CD4-positive, alpha-beta T cell treated with Interleukin-6 at 100 ng/mL for 8 hours (primary cell): ENCODE measurements at places on chromosomes 2 and 18.
A peak's percentile ranks its signal among the peaks of the same experiment; 100 is the strongest.

DNA sequence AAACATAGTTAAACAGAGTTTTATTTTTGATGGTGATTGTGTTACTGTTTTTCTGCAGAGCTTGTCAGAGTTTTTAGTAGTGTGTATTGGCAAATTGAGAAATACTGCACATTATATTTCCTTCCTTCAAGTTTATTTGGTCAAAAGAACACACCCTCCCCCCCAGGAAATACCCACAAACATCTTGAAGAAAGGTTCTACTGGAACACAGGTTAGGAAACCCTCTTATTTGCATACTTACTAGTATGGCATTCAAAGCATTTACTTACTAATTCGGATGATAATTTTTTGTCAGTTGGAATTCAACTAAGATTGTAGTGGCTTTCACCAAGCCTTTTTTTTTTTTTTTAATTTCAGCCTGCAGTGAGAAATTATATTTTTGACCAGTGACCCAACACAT, 9.1 kb downstream of the CAB39 start:
- DNase-seq: peak; percentile 46

DNA sequence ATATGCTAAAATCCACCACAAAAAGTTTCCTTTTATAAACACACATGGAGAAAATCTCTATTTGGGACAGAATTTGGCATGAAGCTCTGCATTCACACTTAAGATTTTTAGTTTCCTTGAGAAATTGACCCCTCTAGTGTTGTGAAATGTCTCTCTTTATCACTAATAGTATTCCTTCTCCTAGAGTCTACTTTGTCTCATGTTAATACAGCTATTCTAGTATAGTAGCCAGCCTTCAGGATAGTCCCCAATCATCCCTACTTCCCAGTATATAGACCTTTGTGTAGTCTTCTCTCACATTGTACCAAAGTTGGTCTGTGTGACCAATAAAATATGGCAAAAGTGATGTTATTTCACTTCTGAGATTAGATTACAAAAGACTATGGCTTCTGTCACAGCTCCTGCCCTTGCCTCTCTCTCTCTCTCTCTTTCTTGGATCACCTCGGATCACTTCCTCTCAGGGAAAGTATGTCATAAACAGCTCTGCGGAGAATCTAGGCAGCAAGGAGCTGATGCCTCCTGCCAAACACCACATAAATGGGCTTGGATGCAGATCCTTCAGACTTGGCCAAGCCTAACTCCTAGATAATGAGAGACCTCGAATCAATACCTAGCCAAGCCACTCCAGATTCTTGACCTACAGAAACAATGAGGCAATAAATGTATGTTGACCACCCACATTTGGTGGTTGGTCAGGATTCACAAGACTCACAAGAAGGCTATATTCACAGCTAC, 59.7 kb upstream of the NABP1 start:
- no peak for DNase-seq

GRCh38 chr2:191573216-191573615, 104.7 kb upstream of the NABP1 start:
- DNase-seq: no peak

- no peak for DNase-seq
These were observed 227.5 kb upstream of the FOSL2 start for GRCh38 chr2:28165087-28165635.

DNA sequence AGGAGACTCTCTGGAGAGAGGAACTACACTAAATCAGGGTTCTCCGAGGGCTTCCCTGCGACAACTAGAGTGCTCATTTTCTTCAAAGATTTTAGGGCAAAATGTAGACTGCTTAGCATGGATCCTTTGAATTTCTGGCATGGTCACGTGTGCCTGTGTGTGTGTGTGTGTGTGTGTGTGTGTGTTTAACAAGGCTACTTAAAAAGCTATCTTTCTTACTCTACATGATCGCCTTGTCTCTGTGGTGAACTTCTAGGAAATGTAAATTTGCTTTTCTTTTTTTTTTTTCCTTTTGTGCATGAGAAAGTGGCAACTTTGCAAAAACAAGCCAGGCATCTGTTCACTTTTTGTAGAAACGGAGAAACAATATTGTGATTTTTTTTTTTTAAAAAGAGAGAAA, 43.9 kb downstream of the SOX11 start:
- no peak for DNase-seq

DNA sequence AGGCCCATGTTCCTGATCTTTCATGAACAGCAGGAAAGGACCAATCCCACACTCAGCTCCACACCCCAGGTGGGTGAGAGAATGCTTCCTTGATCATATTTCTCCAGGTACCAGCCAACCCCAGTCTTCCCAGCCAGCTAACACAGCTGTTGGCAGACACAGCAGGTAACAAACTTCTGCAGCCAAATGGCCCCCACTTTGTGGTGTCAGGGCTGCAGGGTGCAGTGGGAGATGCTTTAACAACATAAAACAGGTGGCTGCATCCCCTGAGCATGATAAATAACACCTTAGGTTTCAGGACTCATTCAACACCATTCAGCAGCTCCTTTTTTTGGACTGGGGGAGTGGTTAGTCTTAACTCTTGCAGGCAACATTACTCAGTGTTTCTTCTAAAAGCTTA, 76.7 kb upstream of the ACAA2 start:
- no peak for DNase-seq

- no peak for DNase-seq
These were observed 307.8 kb downstream of the CYP26B1 start for GRCh38 chr2:71839826-71840225.

GRCh38 chr2:235534678-235535422, 41.0 kb downstream of the AGAP1 start:
- no peak for DNase-seq

GRCh38 chr2:31319406-31320175, 85.6 kb downstream of the EHD3 start:
- peak; percentile 36 for DNase-seq

- DNase-seq: no peak
These were observed 296.0 kb upstream of the MC4R start for GRCh38 chr18:60668583-60668982.

GRCh38 chr2:21945658-21946057, 821.9 kb downstream of the TDRD15 start:
- DNase-seq: no peak

- DNase-seq: no peak
These were observed 673 bp downstream of the CENPO start for GRCh38 chr2:24793761-24794435.

GRCh38 chr2:70767079-70767698, 811 bp downstream of the ADD2 start:
- DNase-seq: no peak

DNA sequence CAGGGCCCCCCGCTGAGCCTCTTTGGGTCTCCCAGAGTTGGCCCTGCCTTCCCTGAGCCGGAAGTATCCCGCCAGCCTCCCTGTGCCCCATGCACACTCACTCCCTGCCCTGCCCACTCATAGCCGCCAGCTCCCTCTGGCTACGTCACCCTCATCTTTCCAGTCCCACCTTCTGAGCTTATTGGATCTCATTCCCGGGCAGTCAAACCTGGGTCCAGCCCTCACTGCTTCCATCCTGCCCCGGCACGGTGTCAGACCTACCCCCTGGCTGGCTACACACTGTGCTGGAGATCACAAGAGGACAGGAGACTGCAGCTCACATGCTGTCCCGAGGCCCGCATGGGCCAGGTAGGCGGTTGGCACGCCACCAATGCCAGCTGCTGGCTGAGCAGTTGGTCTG, 147.2 kb downstream of the ASB1 start:
- DNase-seq: no peak

- DNase-seq: no peak
These were observed 69.3 kb downstream of the LBH start for GRCh38 chr2:30300456-30301221.

GRCh38 chr2:231672617-231673347, 35.5 kb upstream of the PTMA start:
- no peak for DNase-seq

DNA sequence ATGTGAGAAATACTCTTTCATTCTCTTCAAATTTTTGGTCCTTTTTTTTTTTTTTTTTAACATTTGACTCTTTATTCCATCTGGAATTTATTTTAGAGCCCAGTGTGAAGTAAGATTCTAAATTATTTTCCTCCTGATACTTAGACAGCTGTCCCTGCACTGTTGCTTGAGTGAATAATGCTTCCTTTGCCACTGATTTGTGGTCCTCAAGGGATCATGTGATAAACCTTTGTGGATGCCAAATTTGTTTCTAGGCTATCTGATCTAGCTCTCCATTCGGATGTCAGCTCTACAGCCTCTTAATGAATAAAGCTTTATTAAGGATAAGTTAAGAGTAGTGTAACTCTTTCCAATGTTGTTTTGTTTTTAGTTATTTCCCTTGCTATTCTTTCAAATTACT, 142.3 kb downstream of the SMAD7 start:
- no peak for DNase-seq

DNA sequence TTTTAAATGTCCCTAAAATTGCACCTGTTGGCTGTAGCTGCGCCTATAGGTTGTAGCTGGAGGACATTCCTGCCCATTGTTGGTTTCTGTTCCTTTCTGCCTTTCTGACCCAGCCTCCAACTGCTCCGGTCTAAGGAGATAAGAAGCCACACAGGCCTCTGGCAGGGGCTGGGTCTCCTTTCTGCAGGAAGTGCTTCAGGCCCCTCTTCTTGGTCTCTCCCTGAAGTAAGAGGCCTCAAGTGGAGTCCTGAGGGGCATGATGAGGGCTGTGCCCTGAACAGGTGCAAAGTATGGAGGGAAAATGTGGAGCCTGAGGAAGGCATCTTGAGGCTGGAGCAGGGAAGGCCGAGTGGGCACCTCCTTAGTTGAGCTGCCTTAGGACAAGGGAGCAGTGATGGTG, 10.4 kb upstream of the SFTPB start:
- no peak for DNase-seq

DNA sequence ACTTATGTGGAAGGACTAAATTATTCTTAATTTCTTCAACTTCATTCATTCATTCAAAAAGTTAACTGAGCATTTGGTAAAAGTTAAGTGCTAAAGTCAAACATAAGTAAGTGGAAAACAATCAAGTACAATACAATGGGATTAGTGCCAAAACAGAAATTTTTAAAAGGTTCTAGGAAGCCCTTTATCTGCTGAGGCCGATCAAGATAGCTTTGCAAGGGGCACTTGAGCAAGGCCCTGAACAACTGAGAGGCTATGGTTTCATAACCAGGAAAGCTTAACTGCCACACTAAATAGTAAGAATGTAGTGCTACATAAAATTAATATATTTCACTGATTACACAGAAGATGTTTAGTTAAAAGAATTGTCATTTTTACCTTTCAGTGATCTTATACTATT, 76.5 kb downstream of the NOL10 start:
- no peak for DNase-seq

GRCh38 chr2:107323946-107324565, 438.1 kb upstream of the ST6GAL2 start:
- DNase-seq: no peak

GRCh38 chr2:149040451-149040850, 2.0 kb downstream of the LYPD6B start:
- peak; percentile 13 for DNase-seq

DNA sequence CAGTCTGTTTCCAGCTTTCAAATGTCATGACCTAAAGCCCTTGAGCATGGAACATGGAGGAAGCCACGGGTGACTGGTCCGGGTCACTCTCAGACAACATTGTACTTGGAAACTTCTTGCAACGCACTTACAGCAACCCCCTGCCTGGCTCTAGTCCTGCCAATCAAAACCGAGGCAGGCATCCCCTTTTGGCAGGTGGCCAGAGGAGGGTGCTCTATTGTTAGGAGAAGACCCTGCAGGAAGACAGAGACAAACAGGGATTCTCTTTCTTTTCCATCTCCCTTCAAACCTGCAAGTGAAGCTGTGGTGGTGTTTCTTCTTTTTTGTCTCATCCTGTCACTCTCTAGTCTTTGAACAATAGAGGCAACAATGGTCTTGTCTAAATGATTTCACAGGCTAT, 667.2 kb downstream of the ZEB2 start:
- DNase-seq: no peak

DNA sequence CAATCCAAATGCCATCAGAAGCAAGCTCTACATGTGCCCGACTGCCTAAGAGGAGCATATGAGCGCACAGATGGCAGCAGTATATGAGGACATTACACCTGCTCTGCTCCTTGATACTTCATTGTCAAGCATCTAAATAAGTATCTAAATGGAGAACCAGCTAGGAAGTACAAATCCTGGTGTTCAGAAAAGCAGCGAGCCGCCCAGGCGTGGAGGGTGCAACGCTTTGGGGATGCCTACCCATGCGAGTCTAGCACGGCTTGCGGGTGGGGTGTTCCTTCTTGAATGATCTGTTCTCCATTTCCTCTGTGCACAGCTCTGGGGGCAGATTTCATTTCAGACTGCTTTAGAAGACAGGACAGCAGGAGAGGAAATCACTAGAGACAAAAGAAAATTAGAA, 63.0 kb upstream of the BCL2L11 start:
- no peak for DNase-seq

DNA sequence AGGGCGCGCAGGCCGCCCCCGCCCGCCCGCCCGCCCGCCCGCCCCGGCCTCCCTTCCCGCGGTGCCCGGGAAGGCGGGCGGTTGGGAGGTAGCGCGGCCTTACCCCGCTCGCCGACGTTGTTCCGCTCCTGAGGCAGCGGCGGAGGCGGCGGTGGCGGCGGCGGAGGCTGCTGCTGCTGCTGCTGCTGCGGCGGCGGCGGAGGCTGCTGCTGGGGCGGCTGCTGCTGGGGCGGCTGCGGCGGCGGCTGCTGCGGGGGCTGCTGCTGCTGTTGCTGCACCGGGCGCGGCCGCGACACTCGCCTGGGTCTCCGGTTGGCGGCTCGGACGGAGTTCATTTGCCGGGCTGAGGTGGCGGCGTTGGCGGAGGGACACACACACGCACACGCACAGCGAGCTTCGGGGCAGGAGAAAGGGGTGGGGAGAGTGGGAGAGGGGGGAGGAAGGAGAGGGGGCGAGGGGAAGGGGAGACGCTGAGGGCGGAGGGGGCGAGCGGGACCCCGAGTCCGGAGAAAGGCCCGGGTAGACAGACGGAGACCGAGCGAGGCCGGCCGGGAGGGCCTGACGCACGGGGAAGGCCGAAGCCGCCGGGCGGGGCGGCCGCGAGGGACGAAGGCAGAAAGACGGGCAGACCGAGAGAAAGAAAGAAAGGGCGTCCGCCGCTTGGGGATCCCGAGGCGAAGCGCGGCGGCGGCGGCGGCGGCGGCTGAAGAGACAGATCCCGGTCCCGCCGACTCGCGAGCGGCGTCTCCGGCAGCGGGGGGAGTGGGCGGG, 727 bp downstream of the FBXO11 start:
- DNase-seq: peak; percentile 47

DNA sequence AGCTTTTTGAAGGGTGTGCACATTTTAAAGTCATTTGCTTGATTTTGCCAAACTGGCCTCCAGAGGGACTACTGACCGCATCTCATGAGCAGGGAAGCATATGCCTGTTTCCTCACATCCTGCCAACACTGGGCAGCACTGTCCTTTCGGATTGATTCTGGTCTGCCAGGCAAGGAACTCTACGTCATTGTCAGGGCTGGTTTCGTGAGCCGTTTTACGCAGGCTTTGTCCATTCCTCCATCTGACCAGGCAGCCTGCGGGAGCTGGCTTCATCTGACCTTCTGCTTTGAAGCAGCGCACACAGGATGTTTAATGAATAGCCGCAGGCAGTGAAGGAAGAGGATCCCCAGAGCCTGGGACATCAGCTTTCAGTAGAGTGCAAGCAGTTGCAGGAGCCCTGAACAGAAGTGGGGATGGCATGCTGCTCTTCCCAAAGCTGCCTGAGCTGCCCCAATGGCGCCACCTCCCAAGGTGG, 46.3 kb upstream of the SEMA4C start:
- DNase-seq: no peak

GRCh38 chr2:26068602-26069298, 34.9 kb downstream of the RAB10 start:
- DNase-seq: peak; percentile 62

GRCh38 chr2:240920783-240921231, 14.7 kb downstream of the CROCC2 start:
- no peak for DNase-seq
